Activated T-helper 1 cell treated with anti-CD3 and anti-CD28 coated beads, Interleukin-12 subunit alpha, Interleukin-12 subunit beta, Interleukin-2, Interleukin-4 antibody, amounts not matched to agents 30 ng/mL and 10 ng/mL and 1 ng/mL, durations not matched to agents 14 hours and 24 hours and 36 hours (primary cell): ENCODE measurements at places on chromosomes 6 and 20. TPM values are rescaled to one million over a fixed set of nuclear protein-coding genes. Genes with fewer than 3 reads are reported as not detected.

Gene RAMACL
- 0.29 and 0.42 TPM in 2 replicates for total RNA-seq

Gene LAMP5
- not detected in 2 replicates for total RNA-seq

Gene PROKR2
- total RNA-seq: not detected in 2 replicates

Gene THEMIS
- 10.6 and 11.3 TPM in 2 replicates for total RNA-seq

DNA sequence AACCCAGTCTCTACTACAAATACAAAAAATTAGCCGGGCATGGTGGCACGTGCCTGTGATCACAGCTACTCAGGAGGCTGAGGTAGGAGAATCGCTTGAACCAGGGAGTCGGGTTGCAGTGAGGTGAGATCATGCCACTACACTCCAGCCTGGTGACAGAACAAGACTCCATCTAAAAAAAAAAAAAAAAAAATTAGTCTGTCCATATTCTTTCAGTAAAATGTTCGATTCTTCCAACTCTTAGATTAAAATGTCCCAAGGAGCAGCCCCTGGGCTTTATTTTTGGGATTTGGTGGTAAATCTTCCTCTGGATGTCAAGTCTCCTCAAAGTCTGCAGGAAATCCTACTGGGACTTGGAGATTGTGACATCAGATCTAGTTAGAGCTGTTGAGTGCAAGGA, 101.0 kb upstream of the EEF1E1 start:
- no peak overlapping the region for H3K27ac ChIP-seq
- no peak for DNase-seq
- H3K27me3 ChIP-seq: no peaks in the 10 kb centered on the region

GRCh38 chr20:62523473-62524203, 47.8 kb upstream of the GATA5 start:
- no peaks in the 10 kb centered on the region for H3K36me3 ChIP-seq
- peak overlapping the region; percentile 44 for H3K27ac ChIP-seq
- H3K4me3 ChIP-seq: peak overlapping the region; percentile 40
- peak; percentile 44 for DNase-seq
- H3K27me3 ChIP-seq: peaks cover 7% of the 10 kb centered on the region

- H3K36me3 ChIP-seq: peaks cover 31% of the 10 kb centered on the region
- H3K4me3 ChIP-seq: no peak overlapping the region
- H3K27ac ChIP-seq: no peak overlapping the region
- H3K27me3 ChIP-seq: no peaks in the 10 kb centered on the region
Measured at GRCh38 chr20:63594043-63594561, 20.1 kb upstream of the HELZ2 start.

- peak overlapping the region; percentile 59 for H3K4me3 ChIP-seq
- H3K4me1 ChIP-seq: peaks cover 70% of the 10 kb centered on the region
- peaks cover 1% of the 10 kb centered on the region for H3K36me3 ChIP-seq
- H3K27ac ChIP-seq: peak overlapping the region; percentile 90
- peak; percentile 51 for DNase-seq
Measured at GRCh38 chr6:106141441-106142237, 55.5 kb downstream of the PRDM1 start.

- H3K27me3 ChIP-seq: no peaks in the 10 kb centered on the region
- no peaks in the 10 kb centered on the region for H3K4me1 ChIP-seq
- H3K27ac ChIP-seq: no peak overlapping the region
- H3K36me3 ChIP-seq: no peaks in the 10 kb centered on the region
- no peak overlapping the region for H3K4me3 ChIP-seq
Measured at GRCh38 chr6:73011945-73012344, 213.4 kb downstream of the KHDC1L start.

DNA sequence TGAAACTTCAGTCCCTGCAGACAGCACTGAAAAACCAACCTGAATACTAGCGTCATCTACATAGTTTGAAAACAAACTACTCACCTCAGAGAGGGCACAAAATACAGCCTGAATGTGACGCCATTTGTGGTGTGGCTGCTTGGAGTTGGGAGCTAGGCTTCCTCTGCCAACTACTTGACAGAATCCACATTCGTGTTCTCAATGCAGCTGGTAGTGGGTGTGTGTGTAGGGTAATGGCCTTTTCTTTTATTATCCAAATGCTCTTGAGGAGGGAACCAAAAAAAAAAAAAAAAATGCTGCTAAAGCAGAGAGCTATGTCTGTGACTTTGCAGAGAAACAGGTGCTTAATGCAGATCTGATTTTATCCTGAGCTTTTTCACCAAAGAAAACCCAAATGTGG, 207.8 kb downstream of the OTOR start:
- no peaks in the 10 kb centered on the region for H3K4me1 ChIP-seq
- H3K4me3 ChIP-seq: no peak overlapping the region
- no peak overlapping the region for H3K27ac ChIP-seq
- no peaks in the 10 kb centered on the region for H3K27me3 ChIP-seq

- H3K4me1 ChIP-seq: peaks cover 35% of the 10 kb centered on the region
- DNase-seq: no peak
- peaks cover 9% of the 10 kb centered on the region for H3K36me3 ChIP-seq
- H3K27me3 ChIP-seq: peaks cover 7% of the 10 kb centered on the region
Measured at GRCh38 chr6:2035046-2035445, 210.4 kb downstream of the GMDS start.

- H3K36me3 ChIP-seq: peaks cover 36% of the 10 kb centered on the region
- no peaks in the 10 kb centered on the region for H3K27me3 ChIP-seq
- H3K27ac ChIP-seq: no peak overlapping the region
Measured at GRCh38 chr20:38084425-38084951, 50.9 kb downstream of the RPRD1B start.

GRCh38 chr6:23354004-23354403, 772.0 kb upstream of the NRSN1 start:
- no peaks in the 10 kb centered on the region for H3K4me1 ChIP-seq
- no peak for DNase-seq
- H3K4me3 ChIP-seq: no peak overlapping the region
- H3K27me3 ChIP-seq: no peaks in the 10 kb centered on the region

DNA sequence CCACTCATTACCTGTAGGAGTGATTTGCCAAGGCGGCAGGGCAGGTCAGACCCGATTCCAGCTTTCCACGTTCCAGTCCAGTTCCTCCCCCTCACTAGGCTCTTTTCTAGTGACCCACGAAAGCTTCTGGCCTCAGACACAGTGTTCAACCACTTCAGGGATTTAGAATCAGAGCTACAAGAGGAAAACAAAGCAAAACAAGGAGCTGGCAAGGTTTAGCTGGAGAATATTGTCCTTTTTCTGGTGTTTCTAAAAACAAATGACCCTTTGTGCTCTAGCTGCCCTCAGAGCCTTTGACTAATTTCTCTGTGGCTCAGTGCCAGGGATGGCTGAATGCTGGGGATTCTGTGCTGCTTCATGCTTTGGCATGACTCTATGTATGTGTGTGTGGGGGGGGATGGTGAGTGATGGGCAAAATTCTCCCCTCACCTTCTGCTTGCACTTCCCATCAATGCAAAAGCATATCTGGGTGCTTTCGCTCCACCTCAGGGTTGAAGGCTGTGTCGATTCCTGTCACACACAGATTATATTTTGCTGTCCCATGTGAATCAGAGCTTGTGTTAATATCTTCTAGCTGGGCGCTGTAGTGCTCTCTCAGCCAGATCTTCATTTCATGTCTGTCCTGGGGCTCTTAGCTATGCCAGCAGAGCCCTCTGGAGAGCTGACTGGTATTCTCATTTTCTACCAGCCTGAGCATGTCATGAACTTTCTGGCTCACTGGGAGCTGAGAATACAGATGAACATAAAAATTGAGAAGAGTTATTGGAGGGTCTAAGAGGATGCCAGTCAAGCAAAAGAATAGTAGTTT, 19.3 kb upstream of the NEDD9 start:
- peaks cover 56% of the 10 kb centered on the region for H3K36me3 ChIP-seq
- peaks cover 16% of the 10 kb centered on the region for H3K4me1 ChIP-seq
- H3K4me3 ChIP-seq: no peak overlapping the region
- H3K27ac ChIP-seq: no peak overlapping the region
- no peaks in the 10 kb centered on the region for H3K27me3 ChIP-seq

DNA sequence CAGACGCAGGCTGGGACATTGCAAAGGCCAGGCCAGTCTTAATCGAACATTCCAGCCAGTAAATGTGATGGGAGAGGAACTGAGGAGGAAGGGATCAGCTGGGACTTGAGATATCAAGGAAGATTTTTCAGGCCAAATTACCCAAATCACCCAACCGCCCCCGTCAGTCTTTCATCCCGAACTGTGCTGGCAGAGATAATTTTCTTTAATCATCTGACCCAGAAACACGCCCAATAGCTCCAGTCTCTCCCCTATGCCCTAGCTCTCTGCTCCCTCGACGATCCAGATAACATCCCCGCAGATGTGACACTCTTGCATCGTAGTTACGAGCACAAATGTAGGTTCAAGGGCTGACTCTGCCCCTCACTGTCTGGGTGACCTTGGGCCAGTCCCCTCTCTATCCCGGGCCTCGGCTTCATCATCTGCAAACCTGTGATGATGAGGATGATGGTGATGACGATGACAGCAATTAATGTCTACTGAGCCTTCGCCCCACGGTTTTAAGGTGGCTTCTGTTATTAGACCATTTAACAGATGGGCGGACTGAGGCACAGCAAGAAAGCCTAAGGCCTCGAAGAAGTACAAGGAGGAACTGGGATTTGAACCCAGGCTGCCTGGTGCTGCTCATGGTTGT, 118.6 kb downstream of the PREX1 start:
- H3K36me3 ChIP-seq: peaks cover 47% of the 10 kb centered on the region
- H3K4me1 ChIP-seq: peaks cover 53% of the 10 kb centered on the region
- DNase-seq: no peak

DNA sequence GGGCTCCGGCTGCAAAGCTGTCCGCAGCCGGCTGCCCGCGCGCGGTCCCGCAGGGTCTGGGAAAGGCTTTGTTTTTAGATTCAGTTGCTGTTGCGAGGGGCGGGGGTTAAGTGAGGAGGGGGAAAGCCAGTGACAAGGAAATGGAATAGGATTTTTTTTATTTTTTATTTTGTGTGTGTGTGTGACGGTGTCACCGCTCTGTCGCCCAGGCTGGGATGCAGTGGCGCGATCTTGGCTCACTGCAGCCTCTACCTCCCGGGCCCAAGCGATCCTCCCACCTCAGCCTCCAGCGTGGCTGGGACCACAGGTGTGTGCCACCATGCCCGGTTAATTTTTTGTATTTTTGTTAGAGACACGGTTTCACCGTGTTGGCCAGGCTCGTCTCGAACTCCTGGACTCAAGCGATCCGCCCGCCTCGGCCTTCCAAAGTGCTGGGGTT, 615 bp upstream of the UBE2J1 start:
- H3K36me3 ChIP-seq: peaks cover 14% of the 10 kb centered on the region
- peak overlapping the region; percentile 77 for H3K27ac ChIP-seq
- H3K4me3 ChIP-seq: peak overlapping the region; percentile 76
- H3K27me3 ChIP-seq: no peaks in the 10 kb centered on the region
- peaks cover 82% of the 10 kb centered on the region for H3K4me1 ChIP-seq

DNA sequence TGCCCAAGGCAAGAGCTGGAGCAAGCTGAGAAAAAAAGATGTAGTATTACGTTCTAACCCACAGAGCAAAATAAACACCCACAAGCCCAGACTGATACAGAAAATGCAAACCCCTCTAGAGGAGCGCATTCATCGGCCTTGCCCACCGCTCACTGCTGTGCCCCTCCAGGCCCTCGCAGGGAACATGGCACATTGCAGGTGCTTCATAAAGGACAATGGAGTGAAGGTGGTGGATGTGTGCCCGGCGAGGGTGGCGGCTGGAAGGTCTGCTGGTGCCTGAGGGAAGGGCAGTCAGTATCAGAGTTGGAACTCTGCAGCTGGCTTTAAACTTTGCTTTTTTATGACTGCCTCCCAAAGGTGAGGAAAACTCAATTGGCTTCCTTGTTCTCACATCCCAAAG, 18.5 kb upstream of the IRF4 start:
- H3K27ac ChIP-seq: no peak overlapping the region
- no peak for DNase-seq
- H3K27me3 ChIP-seq: peaks cover 9% of the 10 kb centered on the region
- no peaks in the 10 kb centered on the region for H3K4me1 ChIP-seq
- H3K36me3 ChIP-seq: peaks cover 1% of the 10 kb centered on the region
